ENCODE measurements at places on chromosomes 4 and X.

- no peak for DNase-seq
These were observed 128.3 kb downstream of the UCHL1 start for GRCh38 chr4:41384992-41385391.

DNA sequence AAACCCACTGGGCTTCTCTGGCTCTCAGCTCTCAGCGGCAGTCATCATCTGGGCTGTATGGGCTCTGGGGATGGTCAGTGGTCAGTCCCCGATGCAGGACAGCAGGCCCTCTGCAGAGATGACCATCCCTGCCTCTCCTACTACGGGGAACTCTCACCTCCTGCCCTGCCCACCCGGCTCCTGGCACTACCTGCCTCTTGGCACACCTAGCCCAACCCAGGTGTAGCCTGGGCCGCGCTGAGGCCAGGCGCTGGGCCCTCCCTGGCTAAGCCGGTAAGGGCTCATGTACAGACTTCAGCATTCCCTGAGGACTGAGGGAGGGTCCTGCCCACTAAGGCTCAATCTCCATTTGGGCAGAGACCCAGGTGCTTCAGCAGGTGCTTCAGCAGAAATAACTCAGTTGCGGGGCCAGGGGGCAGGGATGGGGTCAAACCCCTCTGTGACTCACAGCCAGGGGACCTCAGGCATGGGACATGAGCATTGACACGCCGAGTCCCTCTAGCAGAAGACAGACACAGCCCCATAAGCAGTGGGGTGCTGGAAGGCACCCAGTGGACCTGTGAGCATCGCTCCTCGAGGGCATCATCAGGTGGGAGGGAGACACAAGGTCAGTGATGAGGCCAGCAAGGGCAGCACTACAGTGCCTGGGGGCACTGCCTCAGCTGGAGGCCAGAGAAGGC is 71.0 kb downstream of the ACOX3 start:
- DNase-seq: no peak

- DNase-seq: no peak
These were observed 28.1 kb upstream of the HS6ST2 start for GRCh38 chrX:132986556-132986955.

- no peak for DNase-seq
These were observed 60.2 kb upstream of the CBR4 start for GRCh38 chr4:169070071-169070894.

DNA sequence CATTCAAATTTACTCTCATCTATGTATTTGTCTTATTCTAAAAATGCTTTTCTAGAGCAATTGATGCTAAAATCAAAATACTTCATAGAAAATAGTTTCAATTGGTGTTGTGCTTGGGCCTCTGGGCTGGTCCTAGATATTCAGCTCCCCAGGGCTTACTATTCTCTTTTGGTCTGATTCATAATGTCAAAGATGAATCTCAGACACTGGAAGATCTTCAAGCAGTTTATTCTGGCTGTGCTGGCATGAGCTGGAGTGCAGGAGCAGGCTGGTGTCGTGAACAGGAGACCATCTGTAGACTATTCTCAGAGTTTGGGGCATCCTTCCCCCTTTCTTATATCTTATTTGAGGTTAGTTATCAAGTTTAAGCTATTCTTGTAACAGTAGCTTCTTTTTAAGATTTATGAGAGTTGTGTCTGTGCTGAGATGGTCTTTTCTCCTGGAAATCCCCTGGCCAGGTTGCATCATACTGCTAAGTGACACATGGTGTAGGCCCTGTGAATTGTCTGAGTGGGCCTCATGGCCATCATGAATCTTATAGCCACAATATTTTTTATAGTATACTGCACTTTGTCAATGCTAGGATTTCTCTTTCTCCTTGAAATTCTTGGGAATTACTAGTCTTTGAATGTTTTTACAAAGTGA is 1624.0 kb upstream of the IGFBP7 start:
- no peak for DNase-seq

DNA sequence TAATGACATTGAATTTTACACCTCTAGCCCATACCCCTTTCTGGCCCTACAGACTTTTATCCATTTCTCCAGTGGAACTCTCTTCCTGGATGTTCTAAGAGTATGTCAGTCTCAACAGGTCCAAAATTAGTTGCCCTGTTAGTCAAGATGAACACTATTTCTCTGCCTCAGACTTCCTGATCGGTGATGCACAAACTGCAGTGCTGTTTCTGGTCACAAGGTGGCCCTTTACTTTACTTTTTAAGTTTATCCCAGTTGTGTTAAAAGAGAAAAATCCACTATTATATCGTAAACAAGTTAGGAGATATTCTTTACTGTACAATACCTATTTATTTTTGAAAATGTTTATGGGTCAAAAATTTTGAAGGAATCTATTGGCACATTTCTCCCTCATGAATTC is 13.1 kb downstream of the TCEAL7 start:
- DNase-seq: no peak
